ENCODE measurements at places on chromosomes 11 and 22. TPM values are rescaled to one million over a fixed set of nuclear protein-coding genes. Genes with fewer than 3 reads are reported as not detected.

DNA sequence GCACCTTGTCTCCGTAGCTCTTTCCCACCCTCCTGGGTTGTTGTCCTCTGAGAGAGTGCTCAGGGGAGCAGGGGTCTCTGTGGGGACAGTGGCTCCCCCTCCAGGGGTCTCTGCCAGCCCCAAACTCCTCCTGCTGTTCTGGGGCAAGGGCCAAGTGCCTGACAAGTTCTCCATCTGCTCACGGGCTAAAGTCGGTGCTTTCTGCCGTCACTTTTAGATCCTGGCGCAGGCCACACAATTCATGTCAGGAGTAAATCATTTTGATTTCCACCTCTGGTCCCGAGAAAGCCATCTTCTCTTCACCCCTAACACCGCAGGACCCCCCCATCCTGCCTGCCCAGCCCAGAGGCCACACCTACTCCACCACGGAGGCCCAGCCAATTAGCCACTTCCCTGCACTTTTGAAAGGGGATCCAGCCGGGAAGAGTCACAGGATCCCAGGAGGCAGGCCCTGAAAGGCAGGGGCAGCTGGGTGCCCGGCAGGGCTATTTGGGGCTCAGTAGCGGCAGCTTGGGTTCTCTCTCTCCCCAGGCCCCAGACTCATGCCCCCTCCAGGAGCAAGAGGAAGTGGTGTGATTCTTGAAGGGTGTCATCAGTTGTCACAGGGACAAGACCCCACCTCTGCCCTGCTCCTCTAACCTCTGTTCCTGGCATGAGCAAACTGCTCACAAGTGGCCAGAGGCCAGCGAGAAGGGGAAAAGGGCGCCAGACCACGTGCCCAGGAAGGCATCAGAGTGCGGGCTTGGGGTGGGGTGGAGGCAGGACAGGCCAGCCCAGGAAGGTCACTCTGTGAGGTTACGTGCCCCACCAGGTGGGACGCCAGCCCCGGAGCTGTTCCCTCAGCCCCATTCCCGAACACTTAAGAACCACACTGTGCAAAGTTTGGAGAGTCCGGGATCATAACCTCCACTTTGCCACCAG is 1.3 kb downstream of the MACROD1 start:
- peak; percentile 36 for DNase-seq

GRCh38 chr11:117941163-117941707 is 12.0 kb upstream of the TMPRSS13 start:
- DNase-seq, result no peak

- DNase-seq, result peak; percentile 16
Measured at GRCh38 chr22:42151924-42152635, 21.5 kb upstream of the CYP2D6 start.

DNA sequence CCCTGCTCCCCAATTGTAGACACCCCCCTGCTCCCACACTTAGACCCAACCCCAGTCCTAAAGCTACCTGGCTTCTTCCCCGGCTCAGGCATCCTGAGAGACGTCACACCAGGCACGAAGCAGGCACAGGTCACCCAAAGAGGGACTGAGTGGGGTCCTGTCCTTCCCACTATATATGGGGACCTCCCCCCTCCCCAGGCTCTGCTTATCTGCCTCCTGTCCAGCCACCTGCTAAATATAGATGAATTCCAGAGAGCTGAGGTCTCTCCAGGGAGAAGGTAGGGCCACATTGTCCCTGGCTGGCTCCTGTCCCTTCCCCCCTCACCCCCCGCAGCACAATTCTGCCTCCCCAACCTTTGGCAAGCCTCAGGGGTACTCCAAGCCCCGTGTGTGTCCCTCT is at the start of gene MYBPC3:
Gene MYBPC3 (minus strand): TSS at position 147 of the 400 bp plus-strand sequence. CDS start 55 bp downstream, at position 92.
- DNase-seq, result no peak

GRCh38 chr11:1913271-1914060 is 6.0 kb upstream of the TNNT3 start:
- DNase-seq, result no peak

DNA sequence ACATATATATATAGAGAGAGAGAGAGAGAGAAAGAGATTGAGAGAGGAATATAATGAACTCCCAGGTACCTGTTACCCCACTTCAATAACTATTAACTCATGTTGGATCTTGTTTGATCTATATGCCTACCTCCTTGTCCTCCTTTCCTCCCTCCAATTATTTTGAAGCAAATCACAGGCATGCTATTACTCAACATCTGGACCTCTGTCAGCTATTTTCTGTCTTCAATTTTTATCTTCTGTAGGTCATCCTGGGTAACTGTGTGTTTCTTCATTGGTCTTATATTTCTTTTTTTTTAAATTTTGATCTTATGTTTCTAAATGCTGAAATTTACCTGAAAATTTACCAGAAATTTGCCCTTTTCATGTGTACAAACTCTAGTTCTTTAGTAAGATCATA is 24.8 kb downstream of the UVRAG start:
- DNase-seq, result peak; percentile 44

DNA sequence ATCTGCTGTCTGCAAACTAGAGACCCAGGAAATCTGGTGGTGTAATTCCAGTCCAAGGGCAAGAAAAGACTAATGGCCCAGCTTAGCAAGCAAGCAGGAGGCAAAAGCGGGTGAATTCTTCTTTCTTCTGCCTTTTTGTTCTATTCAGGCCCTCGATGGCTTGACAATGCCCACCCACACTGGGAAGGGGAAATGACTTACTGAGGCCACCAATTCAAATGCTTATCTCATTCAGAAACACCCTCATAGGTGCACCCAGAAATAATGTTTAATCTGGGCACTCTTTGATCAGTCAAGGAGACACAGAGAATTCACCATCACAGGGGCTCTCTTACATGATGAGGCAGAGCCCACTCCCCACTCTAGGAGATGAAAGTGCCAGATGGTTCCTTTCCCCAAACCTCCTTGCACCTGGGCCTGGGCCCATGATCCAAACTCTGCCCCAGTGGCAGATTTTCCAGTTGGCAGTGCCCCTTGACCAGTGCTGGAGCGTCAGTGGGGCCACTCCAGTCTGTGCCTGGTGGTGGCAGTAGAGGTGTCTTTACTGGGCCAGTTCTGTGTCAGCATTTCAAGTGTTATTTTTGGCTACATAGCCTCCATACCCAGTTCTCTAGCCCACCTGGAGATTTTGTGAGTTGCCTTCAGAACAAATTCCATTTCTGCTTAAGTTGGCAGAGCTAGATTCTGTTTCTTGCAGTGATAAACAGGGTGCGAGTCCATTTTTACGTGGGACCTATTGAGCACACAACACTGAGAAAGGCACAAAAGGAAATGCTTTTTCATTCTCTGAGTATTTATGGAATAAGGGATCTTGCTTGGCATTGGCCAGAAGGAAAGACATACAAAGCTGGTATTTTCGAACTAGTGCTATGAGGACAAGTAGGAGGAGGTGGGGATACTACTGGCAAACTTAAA is 7.5 kb downstream of the ELMOD1 start:
- peak; percentile 54 for DNase-seq

Gene SMC1B
- 0.13 TPM for total RNA-seq

Gene GDPD4
- total RNA-seq, result not detected

Gene SLC22A8
- not detected for total RNA-seq
